ENCODE measurements at places on chromosomes 2 and 18.

DNA sequence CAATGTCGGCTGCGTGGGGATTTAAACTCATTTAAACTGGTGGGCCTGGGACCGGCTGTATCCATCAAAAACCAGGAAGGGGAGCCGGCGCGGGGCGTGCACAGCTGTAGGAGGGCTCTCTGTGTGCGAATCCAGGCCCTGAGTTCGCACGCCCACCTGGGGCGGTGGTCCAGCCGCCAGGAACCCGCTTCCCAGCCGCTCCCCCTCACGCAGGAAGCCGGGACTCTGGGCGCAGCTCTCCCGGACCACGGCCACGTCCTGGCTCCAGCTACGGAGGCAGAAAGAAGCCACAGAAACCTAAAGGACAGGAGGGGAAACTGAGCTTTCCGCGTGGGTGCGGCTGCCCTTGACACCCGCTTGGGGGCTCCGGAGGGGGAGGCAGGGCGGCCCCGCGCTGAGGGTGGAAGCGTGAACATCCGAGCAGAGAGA lies 80.6 kb downstream of the GFPT1 start:
- no peak for DNase-seq

DNA sequence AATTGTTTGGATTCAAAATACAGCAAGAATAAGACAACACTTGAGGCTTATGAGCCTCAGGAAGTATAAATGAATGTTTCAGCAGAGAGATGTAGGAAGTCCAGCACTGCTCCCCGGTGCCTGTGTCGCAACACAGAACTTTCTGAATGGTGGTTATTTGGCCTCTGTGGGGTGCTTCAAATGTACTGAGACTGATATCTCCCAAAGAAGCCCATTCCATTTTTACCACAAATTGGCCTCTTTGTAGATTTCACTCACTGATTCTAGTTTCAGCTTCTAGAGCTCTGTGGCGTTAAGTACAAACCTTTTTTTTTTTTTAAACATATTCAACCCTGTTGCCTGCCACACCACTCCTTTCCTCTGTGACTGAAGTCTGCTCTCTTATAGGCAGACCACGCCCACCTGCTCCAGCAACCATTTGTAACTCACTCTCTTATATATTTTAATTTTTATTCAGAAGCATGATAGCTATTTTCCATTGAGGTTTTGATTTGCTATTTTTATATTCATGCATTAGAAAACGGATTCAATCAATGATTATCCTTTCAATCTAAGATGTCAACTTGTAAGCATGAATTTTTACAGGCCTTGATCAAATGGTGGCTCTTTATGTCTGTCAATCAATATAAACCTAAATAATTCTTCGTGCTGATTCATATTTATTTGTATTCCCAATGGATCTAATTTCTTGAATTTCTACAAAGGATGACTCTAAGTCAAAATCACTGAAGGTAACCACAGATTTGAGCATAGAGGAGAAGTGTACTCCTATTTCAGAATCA lies 277.1 kb upstream of the CCDC68 start:
- no peak for DNase-seq

DNA sequence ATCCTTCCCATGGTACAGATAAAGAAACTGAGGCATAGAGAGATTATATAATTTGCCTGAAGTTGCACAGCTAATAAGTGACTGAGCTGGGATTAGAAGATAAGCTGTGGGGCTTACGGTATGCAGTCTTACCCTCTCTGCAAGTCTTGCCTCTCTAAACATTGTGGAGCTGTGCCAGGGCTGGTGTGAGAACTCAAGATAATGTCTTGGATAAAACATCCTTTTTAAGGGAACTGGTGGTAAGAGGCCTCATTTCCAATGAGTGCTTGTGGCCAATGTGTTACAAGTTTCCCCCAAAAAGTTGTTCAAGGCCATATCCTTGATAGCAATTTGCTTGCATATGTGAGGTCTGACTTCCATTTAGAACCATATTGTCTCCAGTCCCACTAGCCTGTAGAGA lies 84.3 kb upstream of the ETAA1 start:
- DNase-seq: no peak

GRCh38 chr2:191276792-191277465 lies 31.7 kb downstream of the MYO1B start:
- DNase-seq: no peak

- no peak for DNase-seq
These were observed 333.1 kb upstream of the VWC2L start for GRCh38 chr2:214077727-214078126.

GRCh38 chr2:197209742-197210408 lies 100.7 kb downstream of the ANKRD44 start:
- peak; percentile 71 for DNase-seq

- DNase-seq: no peak
These were observed 860.9 kb upstream of the CNTNAP5 start for GRCh38 chr2:123164216-123164615.

- DNase-seq: no peak
These were observed 264.9 kb upstream of the EPAS1 start for GRCh38 chr2:46032161-46032813.

GRCh38 chr2:226637383-226637782 lies 162.2 kb downstream of the IRS1 start:
- no peak for DNase-seq

DNA sequence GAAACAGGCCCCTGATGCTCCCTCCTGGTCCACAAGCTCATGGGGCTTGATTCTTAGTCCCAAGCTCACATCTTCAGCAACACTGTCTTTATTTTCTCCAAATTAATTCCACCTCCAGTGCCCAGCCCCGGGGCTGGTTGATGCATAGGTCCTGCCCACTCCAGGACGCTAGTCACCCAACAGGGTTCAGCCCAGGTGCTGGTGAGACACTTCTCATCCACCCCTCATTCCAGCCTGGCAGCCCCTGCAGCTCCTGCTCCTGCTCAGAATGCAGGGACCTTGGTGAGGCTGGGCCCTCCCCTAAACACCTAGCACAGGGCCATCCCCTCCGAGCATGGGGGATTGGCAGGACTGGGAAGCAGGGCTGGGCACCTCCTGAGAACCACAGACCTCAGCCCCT lies 25.7 kb downstream of the STEAP3 start:
- no peak for DNase-seq

- DNase-seq: no peak
These were observed 10.1 kb downstream of the CAPG start for GRCh38 chr2:85400023-85400422.

DNA sequence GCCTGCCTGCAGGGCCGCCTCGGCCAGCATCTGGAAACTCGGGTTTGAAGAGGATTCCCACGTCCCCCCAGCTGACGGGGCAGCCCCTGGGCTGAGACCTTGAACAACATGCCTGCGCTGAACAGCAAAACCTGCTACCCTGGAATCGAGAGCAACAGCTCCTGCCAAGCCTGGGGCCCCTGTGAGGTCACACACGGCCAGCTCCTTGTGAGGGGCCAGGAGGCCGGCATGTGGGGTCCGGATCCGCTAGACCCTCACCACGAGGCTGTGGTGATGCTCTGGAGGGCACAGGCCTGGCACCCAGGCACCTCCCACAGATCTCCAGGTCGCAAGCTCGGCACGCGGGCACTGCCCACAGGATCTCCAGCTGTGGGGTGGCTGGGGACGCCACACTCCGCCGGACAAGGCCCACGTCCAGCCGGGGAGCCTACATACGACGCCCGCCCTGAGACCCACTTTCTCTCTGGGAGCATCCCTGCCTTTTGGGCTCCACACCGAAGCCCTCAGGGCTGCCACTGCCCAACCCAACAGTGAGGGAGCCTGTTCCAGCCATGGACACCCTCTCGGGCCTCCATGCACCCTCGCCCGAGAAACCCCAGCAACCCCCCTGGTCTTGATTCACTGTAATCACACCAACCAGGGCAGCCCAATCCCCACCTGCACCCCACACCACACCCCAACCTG lies 34.1 kb downstream of the SLC66A2 start:
- no peak for DNase-seq

GRCh38 chr18:79523206-79523735 lies 127.5 kb downstream of the NFATC1 start:
- DNase-seq: peak; percentile 75

DNA sequence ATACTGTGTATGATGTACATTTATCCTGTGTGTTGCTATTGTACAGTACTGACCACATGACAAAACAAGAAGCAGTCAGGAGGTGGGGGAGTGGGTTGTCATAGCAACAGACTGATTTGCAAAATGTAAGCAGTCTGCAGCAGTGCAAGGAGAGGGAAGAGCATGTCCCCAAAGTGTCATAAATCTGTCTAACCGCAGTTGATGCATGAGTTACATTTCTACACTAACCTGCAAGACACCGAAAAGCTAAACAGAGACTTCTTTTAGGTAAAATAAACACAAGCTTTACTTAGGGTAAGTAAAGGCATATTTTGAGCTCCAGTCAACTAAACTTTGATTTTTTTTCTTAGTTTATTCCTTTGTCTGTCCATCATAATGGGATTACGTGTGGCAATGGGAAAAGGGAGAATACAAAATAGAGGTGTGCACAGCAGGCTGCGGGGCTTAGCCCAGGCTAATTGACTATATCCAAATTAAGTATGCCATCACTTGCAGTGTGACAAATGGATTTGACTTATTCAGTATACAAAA lies 134.5 kb downstream of the MEIS1 start:
- no peak for DNase-seq

GRCh38 chr18:28728891-28729290 lies 552.0 kb upstream of the CDH2 start:
- DNase-seq: no peak

DNA sequence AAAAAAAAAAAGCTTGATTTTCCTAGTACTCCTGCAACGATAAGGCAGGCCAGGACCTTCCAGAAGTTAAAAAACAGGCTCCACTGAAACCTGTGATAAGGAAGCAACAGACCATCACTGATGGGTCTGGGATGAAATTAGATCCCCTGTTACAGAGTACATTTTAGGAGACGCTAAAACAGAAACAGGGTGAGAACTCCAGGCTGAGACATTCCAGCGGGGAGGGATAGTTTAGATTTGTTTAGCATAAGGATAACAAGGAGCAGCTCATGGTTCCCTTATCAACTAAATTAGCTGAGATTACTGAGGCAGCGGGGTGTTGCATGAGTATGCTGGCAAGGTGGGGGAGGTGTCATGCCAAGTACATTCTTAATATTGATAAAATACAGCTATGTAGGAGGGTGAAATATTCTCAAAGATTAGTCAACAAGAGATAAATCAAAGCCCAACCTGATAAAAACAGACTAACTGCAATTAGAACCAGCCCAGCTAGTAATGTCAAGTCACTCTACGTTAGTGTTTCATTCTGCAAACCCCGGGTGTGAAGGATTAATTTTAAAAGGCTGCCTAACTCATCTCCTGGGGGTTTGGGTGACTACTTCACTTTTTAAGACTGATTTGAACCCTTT lies 75.0 kb upstream of the BZW1 start:
- no peak for DNase-seq

- no peak for DNase-seq
These were observed 157.0 kb downstream of the ERBB4 start for GRCh38 chr2:212381428-212382102.

DNA sequence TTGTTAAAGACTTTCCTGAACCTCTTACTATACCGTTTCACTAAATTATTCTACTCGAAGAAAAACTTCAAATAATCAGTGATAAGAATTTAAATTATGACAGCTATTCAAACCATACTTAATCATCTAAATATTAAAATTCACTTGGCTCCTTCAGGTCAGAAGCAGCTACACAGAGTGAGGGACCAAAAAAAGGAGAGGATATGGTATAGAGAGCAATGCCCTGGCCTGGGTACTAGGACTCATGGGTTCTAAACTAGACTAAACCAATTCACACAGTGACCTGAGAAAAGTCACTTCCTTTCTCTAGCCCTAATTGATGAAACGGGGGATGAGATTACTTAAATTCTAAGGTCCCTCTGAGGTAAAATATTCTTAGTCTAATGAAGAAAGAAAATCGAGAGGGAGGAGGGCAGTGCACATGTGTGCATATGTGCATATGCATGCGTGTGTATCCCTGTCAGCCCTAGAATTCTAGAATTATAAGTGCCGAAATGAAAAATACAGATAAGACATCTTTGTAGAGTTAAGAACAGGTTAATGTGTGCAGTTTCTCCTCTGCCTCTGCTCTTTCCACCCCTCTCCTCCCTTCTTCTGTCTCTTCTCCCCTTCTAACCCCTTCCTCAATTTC lies 11.2 kb downstream of the STRN start:
- no peak for DNase-seq

- DNase-seq: peak; percentile 78
These were observed 923 bp downstream of the FIGLA start for GRCh38 chr2:70789304-70790135.

GRCh38 chr2:238573065-238573778 lies 146.5 kb downstream of the ASB1 start:
- DNase-seq: peak; percentile 42

- DNase-seq: no peak
These were observed 14.8 kb upstream of the ALPI start for GRCh38 chr2:232441147-232441651.

- no peak for DNase-seq
These were observed 68.1 kb downstream of the EN1 start for GRCh38 chr2:118779362-118779761.

DNA sequence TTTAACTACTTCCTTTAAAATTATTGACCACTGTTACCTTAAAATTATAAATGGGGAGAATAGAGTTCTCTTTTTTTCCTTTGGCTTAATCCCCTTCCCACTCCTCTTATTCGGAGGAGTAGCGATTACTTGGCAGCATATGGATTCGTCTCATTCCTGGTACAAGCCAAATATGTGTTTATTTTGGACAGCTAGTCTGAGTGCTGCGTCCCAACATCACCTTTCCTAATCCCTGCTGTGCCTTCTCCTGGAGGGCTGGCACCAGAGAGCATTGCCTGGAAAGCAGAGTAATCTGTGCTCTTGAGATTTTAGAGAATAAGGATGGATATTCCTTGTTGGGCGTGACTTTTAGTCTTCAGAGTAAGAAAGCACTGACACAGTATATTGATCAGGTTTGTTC lies 185.6 kb downstream of the AGAP1 start:
- DNase-seq: no peak

DNA sequence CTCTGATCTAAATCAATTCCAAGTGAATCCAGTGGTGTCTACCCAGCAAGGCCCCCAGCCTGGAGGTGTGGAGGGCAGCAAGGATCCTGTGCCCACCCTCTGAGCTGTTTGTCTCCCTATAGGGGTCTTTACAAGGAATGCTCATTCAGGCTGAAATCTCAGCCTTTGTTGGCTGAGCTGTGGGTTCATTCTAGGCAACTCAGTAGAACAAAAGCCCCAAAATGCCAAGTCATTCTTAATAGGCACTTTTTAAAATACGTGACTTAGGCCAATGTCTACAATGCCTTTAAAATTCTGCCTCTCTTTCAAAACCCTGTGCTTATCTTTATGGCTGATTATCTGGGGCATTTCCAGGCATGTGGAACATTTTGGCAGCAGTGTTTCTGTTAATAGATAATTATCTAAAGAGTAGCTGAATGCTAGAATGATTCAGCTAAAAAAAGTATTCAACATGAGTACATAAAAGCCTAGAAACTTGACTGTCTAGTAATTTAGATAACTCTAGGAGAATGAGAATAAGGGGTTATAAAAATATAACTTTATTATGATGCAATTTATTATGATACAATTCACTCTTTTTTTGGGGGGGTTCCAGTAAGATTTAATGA lies 7.4 kb downstream of the UGT1A6 start:
- DNase-seq: no peak

All from stimulated activated CD4-positive, alpha-beta T cell treated with anti-CD3 and anti-CD28 coated beads, Interleukin-2, amount 100 ng/mL, for 24 hours (primary cell).